NCI-H1694 (cell line): ENCODE measurements at places on chromosomes 5 and 9.

DNA sequence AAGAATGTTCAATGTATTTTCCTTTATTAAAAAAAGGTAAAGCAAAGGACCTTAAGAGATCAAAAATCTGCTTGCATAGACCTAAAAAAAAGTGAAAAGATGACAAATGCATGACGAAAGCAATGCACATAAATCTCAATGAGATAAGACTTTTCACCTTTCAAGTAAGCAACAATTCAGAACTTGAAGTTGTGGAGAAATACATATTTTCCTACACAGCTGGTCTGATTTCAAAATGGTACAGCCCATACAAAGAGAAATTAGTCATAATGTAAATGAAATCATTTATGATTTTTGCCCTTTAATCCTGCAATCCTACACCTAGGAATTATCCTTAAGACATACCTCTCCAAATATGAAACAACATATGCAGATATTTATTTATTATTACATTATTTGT lies 568.0 kb downstream of the ANXA1 start:
- no peak for DNase-seq

- DNase-seq, result no peak
These were observed 42.9 kb upstream of the ERBIN start for GRCh38 chr5:65883461-65883860.

DNA sequence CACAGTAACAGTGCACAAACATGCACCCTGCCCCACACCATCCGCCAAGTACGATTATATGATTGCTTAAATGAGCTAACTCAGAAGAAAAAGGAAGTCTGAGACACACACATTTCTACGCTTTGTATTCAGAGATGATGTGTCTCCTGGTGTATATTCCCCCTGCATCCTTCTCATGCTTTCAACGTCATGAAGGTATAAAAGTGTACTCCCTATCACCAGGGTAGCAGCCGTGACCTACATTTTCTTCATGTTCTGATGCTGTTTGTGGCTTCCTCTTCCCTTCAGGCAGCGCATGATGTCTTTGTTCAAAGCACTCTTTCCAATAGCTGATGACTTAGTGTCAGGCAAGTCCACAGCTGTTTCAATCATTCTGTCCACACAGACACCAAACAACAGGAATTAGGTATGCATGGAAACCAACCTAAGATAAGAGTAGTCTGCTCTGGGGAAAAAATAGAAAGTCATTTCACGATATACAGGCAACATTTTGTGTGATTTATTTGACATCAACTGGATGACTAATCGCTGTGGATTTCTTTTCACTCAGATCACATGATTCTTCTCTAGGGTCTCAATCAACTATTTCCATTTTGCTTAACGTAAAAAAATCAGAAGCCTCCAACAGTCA lies 269.4 kb upstream of the PTGER4 start:
- DNase-seq, result no peak

- DNase-seq, result no peak
These were observed 224.1 kb downstream of the ACTL7B start for GRCh38 chr9:108631496-108632285.

DNA sequence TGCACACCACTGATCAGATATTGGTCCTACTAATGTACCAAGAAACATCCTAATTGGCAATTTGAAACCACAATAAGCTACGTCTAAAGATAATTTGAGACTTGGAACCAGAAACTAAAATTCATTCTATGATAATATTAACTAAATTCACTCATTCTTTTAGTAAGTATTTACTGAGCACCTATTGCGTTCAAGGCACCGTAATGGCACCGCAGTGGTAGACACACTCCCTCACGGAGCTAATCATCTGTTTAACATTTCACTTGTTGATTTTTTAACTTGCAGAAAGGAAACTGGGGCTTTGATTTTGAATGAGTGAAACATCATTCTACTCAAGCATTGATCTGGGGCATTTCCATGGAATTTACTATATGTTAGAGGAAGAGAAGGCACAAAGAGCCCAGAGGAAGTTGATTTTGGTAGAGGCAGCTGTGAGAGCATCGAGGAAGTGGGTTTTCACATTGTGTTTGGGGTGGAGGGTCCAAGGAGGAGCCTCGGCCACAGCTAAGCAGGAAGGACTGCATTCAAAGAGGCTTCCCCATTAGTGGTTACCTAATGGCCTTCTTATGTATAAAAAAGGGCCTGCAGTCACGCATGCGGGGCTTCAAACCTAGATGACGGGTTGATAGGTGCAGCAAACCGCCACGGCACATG lies 7.1 kb downstream of the RAPGEF1 start:
- DNase-seq, result no peak

DNA sequence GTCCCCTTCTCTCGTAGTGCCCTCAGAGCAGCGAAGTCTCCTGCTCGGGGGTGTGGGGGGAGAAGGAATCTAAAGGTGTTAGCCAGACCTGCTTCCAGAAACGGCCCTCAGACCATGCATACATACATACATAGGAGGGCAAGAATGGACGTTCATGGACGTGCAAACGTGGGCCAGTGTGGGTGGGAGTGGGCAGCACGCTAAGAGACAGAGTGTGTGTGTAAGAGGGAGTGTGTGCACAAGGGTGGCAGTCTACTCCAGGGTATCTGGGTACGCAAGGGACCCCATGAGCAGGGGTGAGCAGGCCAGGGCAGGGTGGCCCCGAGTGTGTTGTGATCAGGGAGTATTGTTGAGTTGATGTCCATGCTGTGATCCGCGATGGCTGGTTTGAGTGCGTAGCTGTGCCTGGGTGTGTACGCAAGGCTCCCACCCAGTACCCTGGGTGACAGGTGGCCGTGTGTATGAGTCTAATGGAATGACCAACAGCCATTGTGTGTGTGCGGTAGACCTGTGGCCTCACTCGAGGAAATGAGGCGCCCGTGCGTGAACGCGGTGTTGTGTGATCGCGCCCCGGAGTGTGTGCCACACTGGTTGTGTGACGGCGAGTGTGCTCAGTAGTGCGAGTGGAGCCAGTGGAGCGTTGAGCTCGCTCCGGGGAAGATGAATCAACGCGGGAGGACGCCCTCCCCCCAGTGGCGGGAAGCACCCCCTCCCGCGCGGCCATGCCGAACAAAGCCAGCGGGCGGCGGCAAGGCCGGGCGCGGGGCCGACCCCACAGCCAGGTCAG lies 826 bp downstream of the GPRIN1 start:
- no peak for DNase-seq

- DNase-seq, result peak; percentile 67
These were observed 5.8 kb upstream of the PSMB7 start for GRCh38 chr9:124420991-124421543.

DNA sequence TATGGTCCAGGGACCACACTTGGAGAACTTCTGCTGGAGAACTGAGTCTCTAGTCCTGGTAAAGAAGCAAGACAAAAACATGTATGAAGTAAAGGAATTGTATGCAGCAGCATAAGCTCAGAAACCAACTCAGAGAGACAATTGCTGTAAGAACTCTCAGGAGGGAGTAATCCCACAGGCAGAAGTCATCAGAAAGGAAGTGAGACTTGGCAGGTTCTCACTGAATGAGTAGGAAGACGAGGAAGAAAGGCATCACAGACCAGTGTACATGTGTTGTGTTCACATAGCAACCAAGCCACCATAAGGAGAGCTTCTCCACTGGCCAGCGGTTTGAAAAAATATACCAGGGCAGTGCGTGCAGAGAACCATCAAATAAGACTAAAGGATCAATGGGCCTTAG lies 57.9 kb upstream of the FST start:
- no peak for DNase-seq

DNA sequence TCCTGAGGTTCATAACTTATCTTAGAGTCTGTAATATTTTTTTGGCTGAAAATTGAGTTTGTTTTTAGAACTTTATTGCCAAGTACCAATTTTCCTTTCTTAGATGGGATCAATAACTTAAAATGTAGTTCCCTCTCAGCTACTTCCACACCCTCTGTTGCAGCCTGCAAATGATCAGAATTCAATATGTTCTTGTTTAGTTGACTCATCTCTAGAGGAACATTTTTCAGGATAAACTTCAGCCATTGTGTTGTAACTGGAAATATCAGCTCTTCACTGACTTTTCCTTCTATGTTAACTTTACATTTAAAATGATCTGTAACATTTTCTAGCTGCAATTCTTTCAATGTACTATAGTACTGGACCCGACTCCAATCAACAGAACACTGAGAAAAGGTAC lies 115.7 kb downstream of the ESM1 start:
- no peak for DNase-seq

DNA sequence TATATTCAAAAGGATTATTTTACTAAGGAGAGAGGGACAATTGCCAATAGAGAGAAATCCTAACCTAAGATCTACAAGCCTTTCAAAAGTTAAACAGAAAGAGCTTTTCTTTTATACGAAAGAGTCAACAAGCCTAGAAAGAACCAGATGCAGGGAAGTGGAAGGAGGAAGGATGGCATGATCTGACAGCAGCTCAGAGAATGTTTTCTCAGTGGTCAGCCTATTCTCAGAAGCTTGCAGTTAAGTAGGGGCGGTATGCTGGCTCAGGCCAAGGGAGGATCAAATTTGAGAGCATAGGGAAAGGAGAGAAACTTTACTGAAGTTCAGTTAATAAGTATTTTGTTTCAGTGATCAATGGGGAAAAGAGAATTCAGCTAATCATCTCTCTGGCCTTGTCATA lies 88.0 kb upstream of the FTMT start:
- DNase-seq, result no peak

GRCh38 chr5:178895615-178896571 lies at the start of gene ZFP2:
Gene ZFP2 (plus strand): TSS chr5:178895913. CDS start chr5:178931314, 35,401 bp downstream.
- no peak for DNase-seq

DNA sequence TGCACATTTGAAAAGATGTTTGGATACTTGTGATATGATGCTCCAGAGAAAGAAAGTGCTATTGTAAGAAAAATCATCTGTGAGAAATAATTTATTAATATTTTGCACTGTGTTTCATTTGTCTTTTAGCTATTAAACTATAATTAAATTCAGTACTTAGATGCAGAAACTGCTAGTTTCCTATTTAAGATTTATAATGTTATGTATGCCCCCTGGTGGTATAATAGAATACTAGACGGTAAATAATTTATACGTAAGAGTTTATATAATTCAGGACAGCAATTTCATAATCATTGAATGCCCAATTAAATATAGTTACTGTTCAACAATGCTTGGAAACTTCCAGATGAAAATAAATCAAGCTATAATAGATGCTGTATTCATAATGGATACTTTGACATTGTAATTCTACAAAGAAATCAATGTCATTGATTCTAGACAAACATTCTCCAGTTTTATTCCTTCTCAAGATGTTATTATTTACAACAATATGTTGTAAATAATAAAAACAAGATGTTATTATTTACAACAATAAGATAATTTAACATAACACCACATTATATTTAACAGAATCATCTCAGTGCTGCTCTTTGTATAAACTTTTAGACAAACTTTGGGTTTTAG lies 101.0 kb downstream of the TMEM232 start:
- DNase-seq, result peak; percentile 30

DNA sequence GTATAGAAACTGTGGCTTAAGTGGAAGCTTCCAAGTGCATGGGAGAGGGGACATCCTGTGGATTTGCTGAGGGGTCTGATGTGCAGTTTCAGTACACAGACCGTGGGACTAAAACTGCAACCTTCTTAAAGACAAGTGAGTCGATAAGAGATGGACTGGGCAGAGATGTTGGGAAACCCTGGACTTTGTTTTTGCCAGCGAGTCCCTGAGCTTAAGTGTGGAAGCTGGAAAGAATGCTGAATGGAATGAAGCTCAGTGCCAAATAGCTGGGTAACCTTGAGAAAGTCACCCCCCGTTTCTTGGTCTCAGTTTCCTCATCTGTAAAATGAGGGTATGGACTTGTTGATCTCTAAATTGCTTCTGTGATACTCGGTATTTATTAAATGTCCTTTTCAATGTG lies 37.3 kb upstream of the KLF9 start:
- no peak for DNase-seq

- DNase-seq, result peak; percentile 54
These were observed 772 bp upstream of the TARS1 start for GRCh38 chr5:33439905-33440481.

DNA sequence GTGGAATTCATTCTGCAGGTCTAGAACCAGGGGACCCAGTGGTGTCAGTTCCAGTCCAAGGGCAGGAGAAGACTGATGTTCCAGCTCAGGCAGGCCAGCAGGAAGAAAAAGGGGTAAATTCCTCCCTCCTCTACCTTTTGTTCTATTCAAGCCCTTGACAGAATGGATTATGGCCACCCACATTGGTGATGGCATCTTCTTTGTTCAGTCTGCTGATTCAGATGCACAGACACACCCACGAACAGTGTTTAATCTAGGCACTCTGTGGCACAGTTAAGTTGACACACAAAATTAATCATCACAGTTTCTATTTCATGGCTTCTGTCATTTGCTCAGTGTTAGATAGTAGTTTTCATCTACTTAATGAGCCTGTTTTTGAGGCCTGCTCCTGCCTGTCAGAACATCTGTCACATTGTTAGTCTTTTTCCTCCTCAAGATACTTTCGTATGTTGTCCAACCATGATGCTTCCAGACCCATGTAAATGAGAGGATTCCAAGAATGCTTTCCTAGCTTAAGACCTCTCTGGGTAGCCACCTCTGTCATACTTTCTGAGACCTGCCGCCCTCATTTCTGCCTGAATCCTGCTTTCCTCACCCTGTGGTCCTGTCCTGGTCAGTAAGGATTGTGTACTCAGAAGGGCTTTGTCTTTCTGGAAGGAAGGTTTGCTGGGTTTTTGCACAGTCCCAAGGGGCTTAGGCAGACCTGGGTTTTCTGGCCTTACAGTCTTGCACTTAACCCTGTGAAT lies 72.5 kb downstream of the SPIN1 start:
- DNase-seq, result no peak

DNA sequence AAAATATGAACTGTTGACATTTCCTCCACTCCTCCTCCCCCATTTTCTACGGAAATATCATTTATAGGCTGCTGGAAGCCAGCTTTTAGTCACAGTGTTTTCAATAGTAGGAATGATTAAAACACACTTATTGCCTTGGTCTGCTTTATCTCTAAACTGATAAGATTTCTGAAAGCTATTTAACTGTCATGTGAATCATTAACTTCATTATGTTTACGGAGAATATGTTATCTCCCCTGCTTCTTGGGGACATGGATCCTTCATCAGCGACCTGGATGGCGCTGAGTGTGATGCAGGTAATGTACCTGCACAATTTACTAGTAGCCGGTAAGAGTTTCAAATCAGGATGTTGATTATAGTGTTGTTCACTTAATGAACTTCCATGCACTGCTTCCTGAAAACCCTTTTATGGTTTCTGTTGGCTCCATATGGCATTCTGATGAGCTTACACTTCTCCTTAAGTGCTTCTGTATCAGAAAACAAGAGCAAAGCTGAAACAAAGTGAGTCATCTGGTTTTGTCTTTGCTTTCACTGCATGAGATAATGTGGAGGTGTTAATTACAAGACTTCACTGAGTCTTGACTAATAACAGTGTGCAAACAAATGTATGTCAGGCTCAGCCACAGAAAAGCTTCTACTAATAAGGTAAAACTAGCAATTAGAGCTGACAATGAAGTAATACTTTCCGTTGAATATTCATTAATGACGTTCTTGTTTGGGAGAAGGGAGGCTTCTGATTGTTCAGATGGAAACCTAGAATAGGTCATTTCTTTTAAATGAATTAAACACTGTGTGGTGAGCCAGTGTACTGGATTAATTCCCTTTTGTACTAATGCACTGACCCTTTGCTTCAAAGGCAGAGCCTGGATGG lies 162.4 kb upstream of the ZNF608 start:
- no peak for DNase-seq
